ENCODE measurements at places on chromosomes 2 and 18.

GRCh38 chr2:165466386-165466785 is 3.1 kb upstream of the CSRNP3 start:
- DNase-seq, result no peak

DNA sequence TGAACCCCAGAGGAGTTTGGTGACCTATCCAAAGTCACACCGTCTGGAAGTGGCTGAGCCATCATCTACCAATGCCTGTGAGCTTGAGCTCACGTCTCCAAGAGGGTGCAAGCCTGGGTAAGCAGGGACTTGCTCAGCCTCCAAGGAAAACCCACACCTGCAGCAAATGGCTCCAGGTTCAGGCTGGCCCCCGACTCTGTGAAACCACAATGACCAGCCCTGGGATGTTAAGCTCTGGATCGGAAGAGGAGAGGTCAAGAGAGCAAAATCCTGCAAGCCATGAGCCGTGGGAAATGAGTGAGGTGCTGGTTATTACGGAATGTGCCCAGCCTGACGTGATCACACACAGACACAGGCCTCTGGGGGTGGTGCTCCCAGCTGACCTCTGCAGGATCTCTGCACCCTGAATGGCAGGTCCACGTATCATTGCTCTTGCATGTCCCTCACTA is 94.1 kb upstream of the OTOS start:
- peak; percentile 34 for DNase-seq

- no peak for DNase-seq
Observed at GRCh38 chr2:153043385-153043784, 325.0 kb downstream of the ARL6IP6 start.

DNA sequence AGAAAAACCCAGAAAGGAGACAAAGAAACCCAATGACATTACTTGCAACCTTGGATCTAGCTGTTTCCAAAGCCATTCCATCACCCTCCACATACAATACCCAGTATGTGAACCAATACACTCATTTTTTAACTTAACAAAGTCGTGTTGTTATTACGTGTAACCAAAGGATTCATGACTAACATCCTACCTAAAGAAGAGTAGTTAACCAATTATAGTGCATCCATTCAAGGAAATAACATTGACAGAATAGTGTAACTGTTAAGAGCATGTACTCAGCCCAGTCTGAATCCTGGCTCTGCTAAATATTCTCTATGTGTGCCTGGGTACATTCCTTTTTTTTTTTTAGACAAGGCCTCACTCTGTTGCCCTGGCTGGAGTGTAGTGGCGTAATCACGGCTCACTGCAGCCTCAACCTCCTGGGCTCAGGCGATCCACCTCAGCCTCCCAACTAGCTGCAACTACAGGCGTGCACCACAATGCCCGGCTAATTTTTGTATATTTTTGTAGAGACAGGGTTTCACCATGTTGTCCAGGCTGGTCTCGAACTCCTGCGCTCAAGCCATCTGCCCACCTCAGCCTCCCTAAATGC is 9.9 kb downstream of the TLK1 start:
- DNase-seq, result no peak

DNA sequence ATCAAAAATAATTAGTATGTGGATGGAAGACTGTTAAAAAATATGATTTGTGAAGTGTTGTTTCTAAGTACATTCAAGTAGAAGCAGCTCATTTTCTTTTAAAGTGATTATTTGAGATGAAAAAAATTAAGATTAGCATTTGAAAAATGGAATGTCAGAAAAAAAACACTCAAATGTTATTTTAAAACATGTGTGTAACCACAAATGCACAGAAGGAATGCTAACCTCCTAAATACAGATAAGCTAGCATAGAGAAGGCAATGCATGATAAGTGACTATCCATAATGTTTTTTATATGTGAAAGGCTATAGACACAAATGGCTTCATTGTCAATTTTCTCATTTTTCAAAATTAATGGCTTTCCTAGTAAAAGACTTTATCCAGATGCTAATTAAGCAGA is 198.9 kb downstream of the NYAP2 start:
- DNase-seq, result no peak

Data from CD8-positive, alpha-beta memory T cell (primary cell).